ENCODE measurements at places on chromosomes 5 and 9. TPM values are rescaled to one million over a fixed set of nuclear protein-coding genes. Genes with fewer than 3 reads are reported as not detected.

DNA sequence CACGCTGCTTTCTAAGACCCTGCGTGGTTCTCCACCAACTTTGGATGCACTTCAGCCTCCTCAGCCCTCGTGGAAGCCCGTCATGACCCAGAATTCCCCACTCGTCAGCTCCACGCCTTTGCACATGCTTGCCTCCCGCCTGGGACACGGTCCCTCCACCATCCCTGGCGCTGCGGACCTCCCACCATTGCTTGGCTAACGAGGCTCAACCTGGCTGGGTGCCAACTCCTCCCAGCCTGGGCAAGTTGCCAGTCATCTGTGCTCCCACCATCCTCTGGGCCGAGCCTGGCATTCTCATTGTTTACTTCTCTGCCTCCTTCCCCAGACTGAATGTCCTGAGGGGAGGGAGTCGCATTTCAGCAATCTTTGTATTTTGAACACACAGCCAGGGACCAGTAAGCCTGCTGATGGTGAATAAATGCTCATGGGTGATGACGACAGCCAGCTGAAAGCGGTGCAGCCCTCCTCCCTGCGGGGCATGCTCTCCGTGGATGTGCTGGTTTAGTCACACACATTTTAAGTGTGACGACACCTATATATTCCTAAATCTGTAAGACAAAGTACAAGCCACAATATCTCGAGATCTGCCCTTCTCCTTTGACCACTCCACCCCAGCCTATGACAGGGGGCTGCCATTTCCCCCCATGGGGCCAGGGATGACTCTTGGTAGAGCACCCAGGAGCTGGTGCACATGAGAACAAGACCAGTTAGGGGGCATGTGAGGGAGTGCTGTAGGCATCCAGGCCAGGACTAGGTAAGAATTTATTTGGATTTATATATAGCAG is 37.6 kb downstream of the ANKRD33B start:
- peak; percentile 45 for DNase-seq

TAF9 gene
- total RNA-seq: 44.1 TPM

- no peak for DNase-seq
Observed at GRCh38 chr9:30519756-30520155, 1864.7 kb upstream of the ACO1 start.

- DNase-seq: no peak
Observed at GRCh38 chr9:133610845-133611244, 1.7 kb upstream of the FAM163B start.

OR13F1 gene
- not detected for total RNA-seq

- DNase-seq: no peak
Observed at GRCh38 chr5:150593593-150593992, 46.9 kb upstream of the SYNPO start.

All from urinary bladder (tissue), 4 donors.